Fibroblast of gingiva (primary cell): ENCODE measurements at places on chromosomes 4 and X.

- DNase-seq, result no peak
These were observed 3.2 kb downstream of the PRDM5 start for GRCh38 chr4:120919358-120919757.

DNA sequence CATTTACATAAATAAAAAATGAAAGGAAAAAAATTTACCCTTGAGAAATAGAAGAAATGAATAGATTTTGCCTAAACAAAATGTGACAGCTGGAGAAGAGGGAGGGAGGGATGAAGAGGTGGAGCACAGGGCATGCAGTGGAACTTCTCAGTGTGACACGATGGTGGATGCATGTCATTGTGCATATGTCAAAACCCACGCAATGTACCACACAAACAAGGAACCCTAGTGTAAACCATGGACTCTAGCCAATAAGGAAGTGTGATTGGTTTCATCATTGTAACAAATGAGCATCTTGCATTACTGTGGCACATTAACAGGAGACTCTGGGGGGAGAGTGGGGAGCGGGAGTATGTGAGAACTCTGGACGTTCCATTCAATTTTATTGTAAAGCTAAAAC, 58.6 kb downstream of the GATB start:
- no peak for DNase-seq

DNA sequence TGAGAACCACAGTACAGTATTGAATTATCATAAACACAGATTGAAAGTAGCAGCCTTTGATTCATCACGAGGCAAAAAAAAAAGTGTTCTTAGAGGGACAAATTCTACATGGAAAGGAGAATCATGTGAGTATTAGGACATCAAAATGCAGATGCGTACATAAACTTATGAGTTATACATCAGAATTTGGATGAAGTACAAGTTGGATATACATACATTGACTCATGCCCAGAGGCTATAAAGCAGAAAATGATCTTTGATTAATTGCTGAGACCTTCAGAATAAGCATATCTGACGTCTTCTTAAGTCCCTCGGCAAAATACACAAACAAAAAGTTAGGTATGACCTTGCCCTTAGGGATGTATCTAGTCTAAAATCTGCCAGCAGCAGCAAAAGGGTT, 206.4 kb downstream of the LDB2 start:
- peak; percentile 22 for DNase-seq

DNA sequence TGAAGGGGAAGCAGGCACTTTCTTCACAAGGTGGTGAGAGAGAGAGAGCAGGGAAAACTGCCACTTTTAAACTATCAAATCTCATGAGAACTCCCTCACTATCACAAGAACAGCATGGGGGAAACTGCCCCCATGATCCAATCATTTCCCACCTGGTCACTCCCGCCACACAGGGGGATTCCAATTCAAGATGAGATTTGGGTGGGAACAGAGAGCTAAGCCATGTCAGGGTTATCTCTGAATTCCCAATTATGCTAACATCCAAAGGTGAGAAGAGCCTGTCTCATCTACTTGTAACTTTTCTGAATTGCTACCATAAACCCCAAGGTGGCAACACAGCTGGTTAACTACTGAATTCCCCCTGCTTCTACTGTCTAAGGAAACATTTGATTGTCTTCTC, 758.5 kb downstream of the ADGRL3 start:
- no peak for DNase-seq
